ENCODE measurements at places on chromosomes 1 and 21.

DNA sequence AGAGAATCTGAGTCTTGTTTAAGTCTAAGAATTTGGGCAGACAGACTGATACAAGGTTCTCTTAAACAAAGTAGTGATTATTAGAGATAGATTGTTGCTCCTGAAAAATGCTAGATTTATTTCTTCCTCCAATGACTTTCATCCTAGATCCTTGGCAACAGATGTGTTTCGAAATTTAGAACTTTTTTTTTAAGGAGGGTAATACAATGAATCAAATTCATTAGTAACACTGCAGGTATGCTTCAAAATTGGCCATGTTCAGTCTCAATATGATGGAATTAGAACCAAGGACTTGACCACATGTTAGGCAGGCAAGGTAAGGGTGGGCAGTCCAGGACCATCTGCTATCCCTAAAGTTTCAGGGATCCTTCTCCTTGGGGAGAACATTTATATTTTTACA is 4.5 kb upstream of the LCE1F start:
- no peak for DNase-seq

- no peak for DNase-seq
Observed at GRCh38 chr1:95084317-95085176, 11.8 kb upstream of the ALG14 start.

GRCh38 chr1:111517469-111518225 is 14.2 kb upstream of the ADORA3 start:
- no peak for DNase-seq

DNA sequence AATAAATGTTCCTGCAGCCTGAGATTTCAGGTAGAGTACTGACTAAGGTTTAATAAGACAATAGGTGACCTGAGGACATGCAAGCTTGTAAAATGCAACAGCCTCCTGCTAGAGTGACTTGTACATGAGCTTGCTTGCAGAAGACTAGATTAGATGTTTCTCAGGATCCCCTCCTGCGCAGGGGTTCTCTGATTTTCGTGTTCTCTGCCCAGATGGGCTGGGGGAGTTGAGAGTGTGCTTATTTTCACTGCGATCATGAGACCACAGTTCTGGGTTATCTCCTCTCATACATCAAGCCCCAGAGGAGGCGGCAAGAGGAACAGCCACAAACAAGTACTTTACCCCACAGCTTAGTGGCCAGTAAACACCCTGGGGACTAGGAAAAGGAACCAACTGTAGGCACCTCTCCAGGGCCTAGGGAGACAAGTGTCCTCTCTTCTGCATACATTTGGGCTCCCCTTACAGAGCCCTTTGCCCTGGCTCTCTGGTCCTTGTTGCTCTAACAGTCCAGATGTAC is 8.0 kb downstream of the TMEM81 start:
- no peak for DNase-seq

DNA sequence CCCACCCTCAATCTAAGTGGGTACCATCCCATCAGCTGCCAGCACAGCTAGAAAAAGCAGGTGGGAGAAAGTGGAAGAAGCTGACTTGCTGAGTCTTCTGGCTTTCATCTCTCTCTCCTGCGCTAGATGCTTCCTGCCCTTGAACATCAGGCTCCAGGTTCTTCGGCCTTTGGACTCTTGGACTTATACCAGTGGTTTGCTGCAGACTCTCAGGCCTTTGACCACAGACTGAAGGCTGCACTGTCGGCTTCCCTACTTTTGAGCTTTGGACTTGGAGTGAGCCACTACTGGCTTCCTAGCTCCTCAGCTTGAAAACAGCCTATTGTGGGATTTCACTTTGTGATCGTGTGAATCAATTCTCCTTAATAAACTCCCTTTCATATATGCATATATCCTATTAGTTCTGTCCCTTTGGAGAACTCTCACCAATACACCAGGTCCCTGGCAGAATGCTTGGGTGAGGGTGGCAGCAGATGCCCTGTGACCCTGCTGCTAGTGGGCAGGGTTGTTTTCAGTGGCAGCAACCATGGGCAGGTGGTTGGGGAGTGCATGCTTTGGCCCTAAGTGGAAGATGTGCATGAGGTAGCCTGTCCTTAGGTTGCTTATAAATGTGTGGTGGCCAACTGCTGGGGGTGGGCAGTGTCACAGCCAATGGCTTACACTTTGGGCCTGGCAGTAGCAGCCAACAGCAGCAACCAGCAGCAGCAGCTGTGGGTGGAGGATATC is 10.8 kb upstream of the ADAM30 start:
- no peak for DNase-seq

DNA sequence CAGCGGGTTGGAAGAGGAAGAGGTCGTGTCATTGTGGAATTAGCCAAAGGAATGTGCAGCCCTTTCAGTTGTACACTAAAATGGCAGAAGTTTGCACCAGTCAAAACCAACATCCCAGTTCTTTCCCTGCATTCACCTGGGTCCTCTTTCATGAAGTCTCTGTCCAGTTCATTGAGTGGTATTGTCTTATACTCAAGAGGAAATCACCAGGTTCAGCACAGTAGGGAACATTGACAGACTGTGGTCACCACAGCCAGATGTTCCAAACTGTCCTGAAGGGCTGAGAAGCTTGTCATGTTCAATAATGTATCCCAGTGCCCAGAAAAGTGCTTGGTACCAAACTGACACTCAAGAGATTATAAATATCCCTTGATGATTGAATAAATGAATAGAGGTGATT is 131.6 kb downstream of the GLUL start:
- no peak for DNase-seq

DNA sequence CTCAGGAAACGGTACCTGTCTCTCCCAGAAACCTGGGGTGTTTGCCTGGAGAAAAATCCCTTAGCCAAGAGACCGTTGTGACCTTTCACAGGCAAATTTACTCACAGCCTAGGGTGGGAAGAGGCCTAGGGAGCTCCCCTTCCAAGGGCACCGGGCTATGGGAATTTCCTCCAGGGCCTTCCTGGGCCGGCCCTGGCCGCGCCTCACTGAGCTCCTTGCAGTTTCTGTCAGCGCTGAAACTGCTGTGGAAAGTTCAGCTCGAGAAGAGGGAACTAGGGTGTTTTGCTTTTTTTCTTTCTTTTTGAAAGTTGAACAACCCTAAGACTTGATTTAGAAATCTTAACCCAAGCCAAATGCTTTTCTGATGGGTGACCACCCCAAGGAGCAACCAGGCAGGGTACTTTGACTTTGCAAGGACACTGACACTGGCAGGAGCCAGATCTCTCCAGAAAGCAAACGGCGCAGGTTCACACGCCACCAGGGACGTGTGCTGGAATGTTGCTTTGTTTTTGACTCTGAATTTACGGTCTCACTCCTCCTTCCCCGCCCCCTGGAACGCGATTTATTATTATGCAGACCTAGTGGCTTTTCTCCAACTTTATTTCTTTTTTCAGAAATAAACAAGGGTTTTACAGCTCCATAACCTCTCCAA is 229.6 kb upstream of the JUN start:
- DNase-seq: peak; percentile 28

DNA sequence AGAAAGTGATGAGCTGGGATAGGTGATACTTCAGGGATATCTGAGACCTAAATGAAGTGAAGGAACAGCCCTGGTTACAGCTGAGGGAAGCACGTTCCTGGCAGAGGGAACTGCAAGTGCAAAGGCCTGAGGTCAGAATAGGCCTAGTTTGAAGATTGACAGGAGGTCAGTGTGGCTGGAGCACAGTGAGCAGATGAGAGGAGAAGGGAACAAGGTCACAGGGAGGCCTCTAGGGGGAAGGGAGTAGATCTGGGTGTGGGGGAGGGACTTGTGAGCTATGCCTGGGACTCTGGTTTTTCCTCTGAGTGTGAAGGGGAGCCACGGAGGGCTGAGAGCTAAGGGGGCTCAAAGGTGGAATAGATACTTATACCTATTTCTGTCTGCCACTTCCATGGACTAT is 736.4 kb downstream of the MATN1 start:
- no peak for DNase-seq

DNA sequence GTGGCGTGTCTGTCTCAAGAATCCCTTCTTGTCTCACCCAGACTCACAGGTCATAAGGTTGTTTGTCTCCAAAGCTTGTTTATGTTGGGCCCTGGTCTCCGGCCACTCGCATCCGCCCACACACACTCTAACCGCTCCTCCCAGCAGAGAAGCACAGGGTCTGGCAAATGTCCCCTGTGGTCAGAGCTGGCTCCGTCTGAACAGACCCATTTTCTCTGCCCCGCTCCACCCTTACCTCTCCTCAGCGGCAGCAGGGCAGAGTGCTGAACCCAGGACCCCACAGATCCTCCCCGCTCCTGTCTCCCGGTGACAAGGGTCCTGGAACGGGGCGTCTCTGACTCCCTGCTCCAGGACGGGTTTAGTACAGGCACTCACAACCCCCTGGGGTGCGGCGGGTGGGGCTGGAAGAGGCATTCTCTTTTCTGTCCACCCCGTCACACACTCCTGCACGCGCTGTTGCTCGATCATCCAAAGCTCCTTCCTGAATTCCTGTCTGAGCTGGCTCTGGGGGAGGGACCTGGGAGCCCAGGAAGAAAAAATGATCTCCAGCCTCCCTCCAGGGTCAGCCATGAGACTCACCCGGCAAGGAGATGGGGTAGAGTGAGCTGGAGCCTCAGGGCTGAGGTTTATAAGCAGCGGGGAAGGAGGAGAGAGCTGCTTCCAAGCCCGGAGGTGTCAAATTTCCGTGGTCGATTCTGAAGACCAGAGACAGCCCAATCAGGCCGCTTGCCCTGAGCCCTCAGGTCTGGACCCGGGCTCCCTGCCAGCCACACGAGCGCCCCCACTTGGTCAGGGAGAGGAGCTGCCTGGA is at the start of gene S100A13:
Gene S100A13 (minus strand): TSS at position 602 of the 811 bp plus-strand sequence. CDS start 1,033 bp downstream, outside the sequence.
- peak; percentile 92 for DNase-seq

- peak; percentile 24 for DNase-seq
Observed at GRCh38 chr1:210201681-210202080, 30.9 kb upstream of the SERTAD4 start.

DNA sequence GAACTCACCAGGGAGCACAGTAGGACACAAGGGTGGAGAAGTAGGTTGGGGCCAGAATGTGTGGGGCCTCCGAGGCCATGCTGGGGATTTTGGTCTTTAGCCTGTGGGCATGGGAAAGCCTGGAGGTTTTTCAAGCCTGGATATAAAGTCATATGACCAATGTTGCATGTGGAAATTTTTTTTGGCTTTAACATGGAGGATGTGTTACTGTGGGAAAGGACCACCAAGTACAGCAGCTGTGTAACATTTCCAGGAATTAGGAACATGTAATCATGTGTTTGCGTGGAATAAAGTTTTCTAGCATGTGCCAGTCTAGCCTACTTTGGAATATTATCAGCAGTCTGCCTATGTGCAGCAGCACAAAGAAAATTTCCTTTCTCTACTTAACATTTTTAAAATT is 78.5 kb downstream of the TNFSF18 start:
- no peak for DNase-seq

- no peak for DNase-seq
Observed at GRCh38 chr1:17082761-17083160, 28.9 kb upstream of the SDHB start.

- peak; percentile 32 for DNase-seq
Observed at GRCh38 chr1:5982868-5983267, 9.4 kb downstream of the NPHP4 start.

DNA sequence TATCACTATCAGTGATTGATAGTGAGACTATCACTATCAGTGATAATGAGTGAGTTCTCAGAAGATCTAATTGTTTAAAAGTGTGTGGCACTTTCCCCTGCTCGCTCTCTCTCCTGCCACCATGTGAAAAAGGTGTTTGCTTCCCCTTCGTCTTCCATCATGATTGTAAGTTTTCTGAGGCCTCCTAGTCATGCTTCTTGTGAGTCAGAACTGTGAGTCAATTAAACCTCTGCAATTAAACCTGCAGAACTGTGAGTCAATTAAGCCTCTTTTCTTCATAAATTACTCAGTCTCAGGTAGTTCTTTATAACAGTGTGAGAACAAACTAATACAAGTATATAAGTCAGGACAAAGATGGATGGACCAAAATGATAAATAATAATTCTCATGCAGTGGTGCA is 7.0 kb upstream of the IL23R start:
- no peak for DNase-seq

GRCh38 chr1:21308330-21308729 is 18.1 kb upstream of the ECE1 start:
- no peak for DNase-seq

- no peak for DNase-seq
Observed at GRCh38 chr1:44648529-44649250, 25.6 kb downstream of the TMEM53 start.

DNA sequence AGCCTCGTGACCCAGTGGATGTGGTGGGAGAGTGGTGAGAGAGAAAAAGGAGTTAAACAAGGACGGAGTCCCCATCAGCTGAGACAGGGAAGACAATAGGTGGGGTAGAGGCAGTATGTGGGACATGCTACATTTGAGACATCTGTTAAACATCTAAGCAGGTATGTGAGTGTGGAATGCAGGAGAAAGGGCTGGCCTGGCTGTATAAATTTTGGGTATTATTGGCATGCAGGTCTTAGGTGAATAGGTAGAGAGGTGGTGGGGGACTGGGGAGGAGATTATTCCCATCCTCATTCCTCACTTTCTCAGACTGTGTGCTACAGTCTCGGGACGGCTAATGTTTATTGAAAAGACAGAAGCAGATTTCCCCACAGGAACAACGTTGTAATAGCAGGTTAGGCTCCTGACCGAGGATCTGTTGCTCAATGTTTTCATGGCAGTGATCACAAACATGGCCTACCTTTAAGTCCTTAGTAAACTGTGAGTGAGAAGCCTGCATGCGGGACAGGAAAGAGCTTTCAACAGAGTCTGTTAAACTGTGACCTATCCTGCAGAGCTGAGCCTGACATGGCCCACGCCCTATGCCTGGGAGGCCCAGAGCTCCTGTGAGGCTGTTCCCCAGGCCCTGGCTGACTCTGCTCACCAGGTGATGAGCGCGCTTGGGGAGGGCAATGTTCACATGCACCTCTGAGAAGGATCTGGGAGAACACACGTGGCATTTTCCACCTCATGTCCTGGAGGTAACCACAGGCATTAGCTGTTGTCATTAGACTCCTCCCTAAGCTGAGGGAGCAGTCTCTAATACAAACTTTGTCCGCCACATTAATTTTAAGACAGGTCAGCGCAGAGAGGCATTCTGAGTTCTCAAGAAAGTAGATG is 16.5 kb downstream of the VSIG8 start:
- no peak for DNase-seq

- DNase-seq: no peak
Observed at GRCh38 chr1:20250340-20250989, 40.2 kb upstream of the VWA5B1 start.

DNA sequence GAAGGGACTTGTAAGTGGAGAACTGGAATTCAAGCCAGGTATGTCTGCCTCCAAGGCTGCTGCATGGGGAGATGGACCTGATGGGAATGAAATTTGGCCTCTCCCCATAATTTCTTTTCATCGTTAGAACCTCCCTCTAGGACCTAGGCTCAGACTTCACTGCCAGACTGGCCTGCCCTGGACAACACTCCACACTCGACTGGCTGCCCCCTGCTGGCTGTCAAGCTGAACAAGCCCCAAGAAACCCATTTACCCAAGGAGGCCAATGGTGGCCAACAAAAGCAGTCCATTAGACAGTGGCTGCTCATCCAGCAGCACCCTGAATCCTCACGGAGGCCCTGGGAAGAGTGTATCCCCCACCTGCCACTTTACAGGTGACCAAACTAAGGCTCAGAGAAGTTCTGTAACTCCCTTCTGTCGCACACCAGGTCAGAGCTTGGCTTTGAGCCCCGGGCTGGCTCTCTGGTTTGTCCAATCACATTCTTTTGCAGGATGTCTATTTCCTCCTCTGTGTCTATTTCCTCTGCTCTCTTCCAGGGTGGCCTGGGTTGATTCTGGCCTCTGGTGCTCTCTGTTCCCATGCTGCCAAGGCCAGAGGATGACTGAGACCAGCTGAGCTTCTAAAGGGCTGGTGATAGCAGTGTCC is 3.8 kb downstream of the RNF186 start:
- DNase-seq: peak; percentile 8

GRCh38 chr1:25427696-25428095 is 3.0 kb upstream of the MACO1 start:
- no peak for DNase-seq

All from astrocyte (in vitro differentiated cells and primary cell).